LoVo (cell line): ENCODE measurements at places on chromosomes 2 and 18.

DNA sequence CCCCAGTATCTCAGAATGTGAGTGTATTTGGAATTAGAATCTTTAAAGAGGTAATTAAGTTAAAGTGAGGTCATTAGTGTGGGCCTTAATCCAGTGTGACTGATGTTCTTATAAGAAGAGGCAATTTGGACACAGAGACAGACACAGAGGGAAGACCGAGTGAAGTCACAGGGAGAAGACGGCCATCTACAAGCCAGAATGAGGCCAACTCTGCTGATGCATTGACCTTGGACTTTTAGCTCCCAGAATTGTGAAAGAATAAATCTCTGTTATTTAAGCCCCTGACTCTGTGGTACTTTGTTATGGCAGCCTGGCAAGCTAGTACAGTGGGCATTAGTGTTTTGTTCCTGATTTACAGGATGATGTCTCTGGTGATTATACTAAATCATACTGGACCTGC, 64.6 kb downstream of the LTBP1 start:
- no peak for DNase-seq

DNA sequence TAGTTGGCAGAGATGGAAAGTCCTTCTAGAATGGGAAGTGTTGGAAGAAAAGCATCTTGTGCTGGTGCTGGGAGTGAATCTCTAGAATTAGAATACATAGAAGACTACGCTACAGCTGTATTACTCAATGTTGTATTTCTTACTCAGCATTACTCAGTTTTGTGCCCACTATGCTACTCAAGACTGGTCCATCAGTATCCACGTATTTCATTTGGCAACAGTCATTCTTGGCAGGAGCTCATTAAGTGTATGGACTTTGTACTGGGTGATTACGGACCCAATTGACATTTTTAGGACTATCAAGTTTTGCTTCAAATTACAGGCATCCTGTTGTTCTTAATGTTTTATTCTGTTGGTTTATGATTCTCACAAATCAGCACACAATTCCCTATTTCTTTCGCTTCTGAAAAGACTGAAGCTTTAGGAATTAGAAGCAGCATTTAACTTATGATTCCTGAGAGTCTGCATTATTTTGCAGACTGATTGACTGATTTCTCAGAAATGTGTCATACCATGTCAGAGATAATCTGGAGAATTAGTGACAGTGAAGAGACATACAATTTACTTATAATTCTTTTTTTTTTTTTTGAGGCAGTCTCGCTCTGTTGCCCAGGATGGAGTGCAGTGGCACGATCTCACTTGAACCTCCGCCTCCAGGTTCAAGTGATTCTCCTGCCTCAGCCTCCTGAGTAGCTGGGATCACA, 136.9 kb downstream of the MYO3B start:
- no peak for DNase-seq

DNA sequence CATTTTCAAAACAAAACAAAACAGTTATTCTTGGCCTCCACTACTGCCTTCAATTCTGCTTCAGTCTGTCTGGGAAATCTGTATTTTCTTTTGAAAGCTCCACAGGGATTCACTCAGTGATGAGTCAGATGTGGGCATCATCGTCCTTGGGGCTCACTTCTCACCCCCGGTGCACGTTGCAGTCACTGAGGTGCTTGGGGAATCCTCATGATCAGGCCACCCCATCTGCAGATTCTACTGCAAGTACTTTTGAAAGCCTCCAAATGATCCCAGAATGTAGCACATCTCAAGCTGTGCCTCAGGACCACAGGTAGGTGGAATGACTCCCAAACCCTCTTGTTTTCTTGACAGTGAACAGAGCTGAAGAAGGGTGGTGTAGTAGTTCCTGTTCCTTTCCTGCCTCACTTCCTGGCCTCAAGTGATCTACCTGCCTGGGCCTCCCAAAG, 34.3 kb downstream of the LPIN2 start:
- no peak for DNase-seq

DNA sequence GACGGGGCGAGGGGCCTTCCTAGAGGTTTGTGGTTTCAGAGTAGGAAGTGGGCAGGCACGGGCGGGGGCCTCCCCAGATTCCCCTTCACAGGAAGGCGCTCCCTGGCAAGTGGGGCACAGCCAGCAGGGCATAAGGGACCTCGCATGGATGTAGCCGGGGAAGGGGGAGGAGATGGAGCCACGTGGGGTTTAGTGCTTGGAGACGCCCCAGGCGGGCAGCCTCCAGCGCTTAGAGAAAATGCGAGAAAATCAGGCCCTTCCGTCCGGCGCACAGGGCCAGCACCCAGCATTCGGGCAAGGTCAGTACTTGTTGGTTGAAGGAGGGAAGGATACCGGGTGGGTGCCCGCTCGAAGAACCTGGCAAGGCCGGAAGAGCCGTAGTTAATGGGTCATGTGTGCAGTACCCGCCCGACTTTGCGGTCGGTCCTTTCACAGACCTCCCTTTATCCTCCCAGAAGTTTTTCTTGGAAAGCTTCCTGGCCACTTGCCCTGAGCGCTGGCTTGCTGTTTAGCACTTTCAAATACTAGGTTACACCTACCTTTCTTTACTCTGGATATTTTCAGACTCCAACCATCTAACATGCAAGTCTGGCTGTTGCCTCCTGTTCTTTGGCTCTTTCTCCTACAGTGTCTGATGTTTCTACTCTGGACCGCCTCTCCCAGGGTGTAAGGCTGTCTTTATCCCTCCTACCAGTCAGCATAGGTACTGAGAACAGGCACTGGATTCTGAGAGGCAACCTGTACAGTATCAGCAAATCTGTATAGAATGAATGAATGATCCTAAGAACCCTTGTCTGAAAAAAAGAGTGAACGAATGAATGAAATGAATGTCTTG, 78.1 kb downstream of the CIB4 start:
- peak; percentile 46 for DNase-seq

- no peak for DNase-seq
Observed at GRCh38 chr2:67561457-67561965, 164.4 kb downstream of the ETAA1 start.

DNA sequence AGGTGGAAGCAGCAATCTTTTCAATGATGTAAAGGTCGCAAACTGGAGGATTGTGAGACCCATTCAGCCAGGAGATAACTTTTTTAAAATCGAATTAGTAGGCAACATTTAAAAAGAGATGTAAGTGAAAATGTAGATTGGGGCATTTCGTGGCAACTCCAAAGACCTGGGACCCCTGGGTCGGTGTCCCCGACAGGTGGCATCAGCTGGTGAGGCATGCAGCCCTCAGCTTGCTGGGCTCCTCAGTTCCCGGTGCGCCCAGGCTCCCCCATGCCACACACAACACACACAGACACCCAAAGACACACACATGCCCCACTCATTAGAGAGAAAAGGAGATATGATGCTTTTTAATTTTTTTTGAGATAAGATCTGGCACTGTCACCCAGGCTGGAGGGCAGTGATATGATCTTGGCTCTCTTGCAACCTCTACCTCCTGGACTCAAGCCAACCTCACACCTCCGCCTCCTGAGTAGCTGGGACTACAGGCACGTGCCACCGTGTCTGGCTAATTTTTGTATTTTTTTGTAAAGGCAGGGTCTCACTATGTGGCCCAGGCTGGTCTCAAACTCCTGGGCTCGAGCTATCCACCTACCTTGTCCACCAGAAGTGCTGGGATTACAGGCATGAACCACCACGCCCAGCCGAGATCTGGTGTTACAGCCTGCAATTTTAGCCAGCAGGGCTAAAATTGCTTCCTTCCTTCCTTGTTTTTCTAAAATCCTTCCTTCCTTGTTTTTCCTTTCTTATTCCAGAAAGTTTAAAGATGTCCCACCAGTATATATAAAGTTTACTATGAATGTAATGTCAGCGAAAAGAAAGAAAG, 122.6 kb upstream of the EPAS1 start:
- no peak for DNase-seq

GRCh38 chr18:79798346-79798998, 734 bp downstream of the KCNG2 start:
- DNase-seq: no peak

GRCh38 chr18:76394780-76395476, 100.1 kb downstream of the ZNF516 start:
- no peak for DNase-seq

DNA sequence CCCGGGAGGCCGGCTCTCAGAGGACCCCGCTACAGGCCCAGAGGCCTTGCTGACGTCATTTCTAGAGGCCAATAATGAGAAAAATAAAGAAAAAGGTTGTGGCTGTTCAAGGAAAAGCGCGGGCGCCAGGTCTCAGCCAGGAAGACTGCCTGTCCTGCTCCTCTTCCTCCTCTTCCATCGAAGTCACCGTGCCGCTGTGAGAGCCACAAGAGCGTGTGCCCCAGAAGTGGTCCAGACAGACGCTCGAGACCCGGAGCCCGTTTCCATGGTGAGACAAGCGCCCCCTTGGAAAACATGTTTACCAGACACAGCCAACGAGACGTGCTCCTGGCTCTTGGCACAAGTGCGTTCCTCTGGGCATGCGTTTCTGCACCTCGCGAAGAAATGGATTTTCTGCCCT, 210.5 kb downstream of the HDAC4 start:
- DNase-seq: no peak

GRCh38 chr18:79441420-79441819, 45.7 kb downstream of the NFATC1 start:
- no peak for DNase-seq

DNA sequence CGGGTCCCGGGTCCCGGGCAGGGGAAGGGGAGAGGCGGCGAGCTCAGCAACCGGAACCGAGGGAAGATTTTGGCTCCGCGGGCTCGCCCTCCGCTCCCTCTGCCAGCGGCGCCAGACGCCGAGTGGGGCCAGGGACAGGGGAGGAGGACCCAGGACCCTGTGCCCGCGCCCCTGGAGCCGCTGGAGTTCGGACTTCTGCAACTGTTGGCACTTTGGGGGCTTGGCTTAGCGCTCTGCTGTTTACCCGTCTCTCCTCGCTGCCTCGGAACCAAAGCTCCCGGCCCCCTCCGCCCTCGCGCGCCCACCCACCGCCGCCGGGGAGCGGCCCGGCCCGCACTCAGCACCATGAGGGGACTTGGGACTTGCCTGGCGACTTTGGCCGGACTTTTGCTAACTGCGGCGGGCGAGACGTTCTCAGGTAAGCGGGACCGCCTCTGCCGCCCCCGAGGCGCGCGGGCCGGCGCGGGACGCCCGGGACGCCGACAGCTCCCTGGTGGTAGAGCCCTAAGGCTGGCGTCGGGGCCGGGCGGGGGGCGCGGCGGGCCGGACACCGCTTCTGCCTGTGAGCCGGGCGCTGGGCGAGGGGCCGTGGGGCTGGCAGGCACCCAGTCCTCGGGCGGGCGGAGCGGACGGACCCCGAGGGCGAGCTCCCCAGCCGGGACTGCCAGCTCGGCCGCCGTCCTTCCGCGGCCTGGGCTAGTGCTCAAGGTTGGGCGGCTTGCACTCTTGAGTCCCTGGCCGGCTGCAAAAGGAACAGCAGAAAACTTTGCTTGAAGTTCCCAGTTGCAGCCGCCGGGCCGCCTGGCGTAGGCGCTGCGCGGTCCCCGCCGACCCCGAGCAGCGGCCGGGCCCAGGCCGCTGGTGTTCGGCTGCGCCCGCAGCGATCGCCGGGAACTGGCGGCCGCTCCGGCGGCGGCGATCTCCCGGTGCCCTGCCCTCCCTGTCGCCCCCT, 634 bp downstream of the PTPRM start:
- DNase-seq: no peak

- no peak for DNase-seq
Observed at GRCh38 chr2:132477962-132478361, 61.4 kb downstream of the GPR39 start.

DNA sequence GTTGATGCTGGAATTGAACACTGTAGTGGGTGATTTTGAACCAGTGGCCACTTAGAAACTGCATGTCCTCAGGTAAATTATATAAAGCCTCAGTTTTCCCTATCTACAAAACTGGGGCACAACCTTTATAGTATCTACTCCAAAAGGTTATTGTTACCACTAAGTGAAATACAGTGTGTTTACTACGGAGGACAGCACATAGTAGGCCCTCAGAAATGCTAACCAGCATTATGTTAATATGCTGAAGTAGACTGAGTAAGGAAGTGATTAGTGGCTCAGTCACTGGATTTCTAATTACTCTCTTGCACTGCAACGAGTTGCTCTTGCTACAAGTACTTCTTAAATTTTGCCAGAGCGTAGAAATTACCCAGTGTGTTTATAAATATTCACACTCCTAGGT, 139.5 kb downstream of the HAUS1 start:
- DNase-seq: no peak

DNA sequence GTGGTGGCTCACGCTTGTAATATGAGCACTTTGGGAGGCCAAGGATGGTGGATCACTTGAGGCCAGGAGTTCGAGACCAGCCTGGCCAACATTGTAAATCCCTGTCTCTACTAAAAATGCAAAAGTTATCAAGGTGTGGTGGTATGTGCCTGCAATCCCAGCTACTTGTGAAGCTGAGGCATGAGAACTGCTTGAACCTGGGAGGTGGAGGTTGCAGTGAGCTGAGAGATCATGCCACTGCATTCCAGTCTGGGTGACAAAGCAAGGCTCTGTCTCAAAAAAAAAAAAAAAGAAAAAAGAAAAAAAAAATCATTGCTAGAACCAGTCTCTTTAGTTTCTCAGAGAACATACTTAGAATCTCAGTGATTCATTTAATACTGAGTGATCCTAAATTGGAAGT, 217.1 kb downstream of the DYM start:
- no peak for DNase-seq

GRCh38 chr2:241859436-241860183, 916 bp upstream of the PDCD1 start:
- no peak for DNase-seq

DNA sequence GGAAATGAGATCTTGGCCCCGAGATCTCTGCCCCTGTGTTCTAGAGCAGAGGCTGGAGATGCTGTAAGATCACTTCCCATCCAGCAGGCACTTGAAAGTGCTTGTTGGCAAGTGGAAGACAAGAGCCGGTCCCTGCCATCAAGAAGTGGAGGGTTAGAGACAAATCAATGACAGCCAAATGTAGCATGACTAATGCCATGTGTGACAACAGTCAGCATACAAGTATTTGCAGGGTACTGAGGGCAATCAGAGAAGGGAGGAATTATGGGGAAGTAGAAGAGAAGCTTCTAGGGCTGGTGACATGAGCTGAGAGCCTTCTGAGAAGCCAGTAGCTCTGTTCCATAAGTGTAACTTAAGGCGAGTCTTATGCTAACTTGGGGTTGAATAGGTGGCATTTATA, 58.6 kb downstream of the TMEM17 start:
- no peak for DNase-seq

GRCh38 chr18:13562494-13563029, 163.8 kb downstream of the FAM210A start:
- DNase-seq: no peak

- no peak for DNase-seq
Observed at GRCh38 chr18:57831597-57832377, 28.7 kb upstream of the ATP8B1 start.

GRCh38 chr2:59956981-59957380, 596.5 kb downstream of the BCL11A start:
- DNase-seq: no peak

- peak; percentile 5 for DNase-seq
Observed at GRCh38 chr18:58958628-58959027, 94.0 kb downstream of the ZNF532 start.

GRCh38 chr2:23375448-23375847, 9.5 kb upstream of the KLHL29 start:
- no peak for DNase-seq

DNA sequence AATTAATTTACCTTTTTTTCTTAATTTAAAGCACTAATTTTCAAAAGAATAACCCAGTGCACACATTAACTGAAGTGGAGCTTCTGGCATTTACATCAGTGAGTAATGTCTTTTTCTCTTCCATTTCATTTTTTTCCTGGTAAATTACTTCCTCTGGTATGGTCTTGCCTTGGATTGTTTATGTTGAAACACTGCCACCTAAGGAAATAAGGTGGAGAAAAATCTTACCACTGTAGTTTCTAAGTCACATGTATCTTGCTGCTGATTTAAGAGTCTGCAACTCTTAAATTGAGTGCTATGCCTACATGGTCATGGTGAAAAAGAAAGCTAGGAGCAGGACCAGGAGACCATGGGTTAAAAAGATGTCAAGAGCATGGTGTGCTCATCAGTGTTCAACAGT, 51.0 kb downstream of the TTC27 start:
- no peak for DNase-seq
